Right ventricle myocardium inferior (tissue), 1 donor: ENCODE measurements at places on chromosomes 1 and 21. TPM values are rescaled to one million over a fixed set of nuclear protein-coding genes. Genes with fewer than 3 reads are reported as not detected.

Gene ZNF678
- 3.0 TPM for total RNA-seq

Gene GJB5
- not detected for total RNA-seq

Gene KLHL12
- total RNA-seq, result 19.3 TPM

Gene CREB3L4
- total RNA-seq, result 4.9 TPM

Gene ASH1L
- total RNA-seq, result 40.3 TPM

Gene DUSP10
- 3.2 TPM for total RNA-seq

Gene FAM177B
- not detected for total RNA-seq

Gene CYP4Z1
- 0.97 TPM for total RNA-seq

GRCh38 chr1:44405798-44406736 is 1.0 kb downstream of the RNF220 start:
- DNase-seq, result no peak

DNA sequence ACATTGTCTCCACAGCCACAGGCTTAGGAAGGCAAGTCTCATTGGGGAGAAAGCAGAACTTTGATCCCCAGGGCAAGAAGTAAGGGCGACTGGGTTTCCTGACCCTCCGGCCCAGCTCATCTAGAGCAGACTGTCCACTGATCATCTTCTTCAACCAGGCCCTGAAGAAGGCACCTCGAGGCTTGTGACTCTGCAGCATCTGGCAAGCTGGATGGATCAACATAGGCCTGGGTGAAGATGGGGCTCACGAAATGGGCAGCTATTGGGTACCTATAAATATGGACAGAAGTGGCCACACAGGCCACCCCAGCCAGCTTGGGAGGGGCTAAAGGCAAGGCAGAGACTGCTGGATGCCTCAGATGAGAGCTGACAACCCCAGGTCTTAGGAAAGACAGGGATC is 13.0 kb downstream of the TAL1 start:
- no peak for DNase-seq

DNA sequence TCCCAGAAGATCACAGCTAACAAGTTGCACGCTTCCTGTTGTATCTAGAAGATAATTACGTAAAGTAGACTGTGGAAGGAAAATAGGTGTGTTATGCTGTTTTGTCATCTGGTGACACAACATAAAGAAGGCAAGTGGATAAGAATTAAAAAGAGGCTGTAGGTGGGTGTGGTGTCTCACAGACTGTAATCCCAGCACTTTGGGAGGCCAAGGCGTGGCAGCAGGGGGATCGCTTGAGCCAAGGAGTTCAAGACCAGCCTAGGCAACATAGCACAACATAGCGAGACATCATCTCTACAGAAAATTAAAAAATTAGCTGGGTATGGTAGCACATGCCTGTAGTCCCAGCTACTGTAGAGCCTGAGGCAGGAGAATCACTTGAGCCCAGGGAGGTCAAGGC is 17.9 kb upstream of the ZNF281 start:
- DNase-seq, result no peak

- peak; percentile 11 for DNase-seq
Observed at GRCh38 chr1:16915627-16915973, 6.1 kb upstream of the CROCC start.

DNA sequence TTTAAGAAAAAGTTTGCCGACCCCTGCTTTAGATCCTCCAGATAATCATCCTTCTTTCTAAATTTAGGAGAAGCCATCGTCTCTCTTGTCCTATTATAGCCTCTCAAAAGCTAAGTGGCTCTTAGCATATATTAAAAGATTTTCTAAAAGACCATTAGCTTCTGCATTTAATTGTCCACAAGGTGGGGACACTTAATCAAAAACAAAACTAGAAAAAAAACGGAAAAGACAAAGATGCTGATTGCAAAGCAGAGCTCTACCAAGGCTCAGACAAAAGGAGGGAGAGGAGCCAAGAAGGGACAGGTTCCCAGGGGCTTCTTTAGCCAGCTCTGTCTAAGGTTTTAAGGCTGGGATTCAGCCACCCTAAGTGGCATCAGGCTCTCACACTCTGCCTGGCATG is 128.3 kb upstream of the HMGB4 start:
- no peak for DNase-seq

GRCh38 chr1:109484519-109484975 is 842 bp downstream of the ATXN7L2 start:
- no peak for DNase-seq

DNA sequence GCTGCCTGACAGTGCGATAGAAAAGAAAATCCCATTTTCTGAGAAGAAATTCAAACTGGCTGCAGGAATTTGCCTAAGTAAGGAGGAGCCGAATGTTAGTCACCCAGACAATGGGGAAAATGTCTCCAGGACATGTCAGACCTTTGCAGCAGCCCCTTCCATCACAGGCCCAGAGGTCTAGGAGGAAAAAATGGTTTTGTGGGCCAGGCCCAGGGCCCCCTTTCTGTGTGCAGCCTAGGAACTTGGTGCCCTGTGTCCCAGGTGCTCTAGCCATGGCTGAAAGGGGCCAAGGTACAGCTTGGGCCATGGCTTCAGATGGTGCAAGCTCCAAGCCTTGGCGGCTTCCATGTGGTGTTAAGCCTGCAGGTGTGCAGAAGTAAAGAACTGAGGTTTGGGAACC is 14.6 kb downstream of the ZBTB21 start:
- DNase-seq, result no peak

GRCh38 chr1:155698382-155699038 is 9.6 kb downstream of the DAP3 start:
- DNase-seq, result no peak

DNA sequence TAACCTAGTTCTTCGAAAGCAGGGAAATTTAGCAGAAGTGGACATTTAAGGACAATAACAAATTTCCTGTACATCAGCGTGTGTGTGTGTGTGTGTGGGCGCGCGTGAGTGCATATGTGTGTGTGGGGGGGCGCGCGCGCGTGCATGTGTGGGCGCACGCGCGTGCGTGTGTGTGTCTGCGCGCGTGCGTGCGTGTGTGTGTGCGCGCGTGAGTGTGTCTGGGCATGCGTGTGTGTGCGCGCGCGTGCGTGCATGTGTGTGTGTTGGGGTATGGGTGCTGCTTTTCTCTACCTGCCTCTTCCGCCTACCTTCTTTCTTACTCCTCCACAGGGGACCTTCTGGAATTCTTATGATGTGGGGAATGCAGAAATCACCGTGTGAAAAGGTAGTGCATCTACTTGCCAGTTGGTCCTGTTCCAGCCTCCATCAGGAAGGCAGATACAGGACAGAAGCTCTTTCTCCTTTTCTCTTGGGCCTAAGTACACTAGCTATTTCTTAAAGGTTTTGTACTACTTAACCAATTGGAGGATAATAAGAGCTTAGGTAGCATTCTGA is 165.4 kb upstream of the KCNK2 start:
- DNase-seq, result no peak

DNA sequence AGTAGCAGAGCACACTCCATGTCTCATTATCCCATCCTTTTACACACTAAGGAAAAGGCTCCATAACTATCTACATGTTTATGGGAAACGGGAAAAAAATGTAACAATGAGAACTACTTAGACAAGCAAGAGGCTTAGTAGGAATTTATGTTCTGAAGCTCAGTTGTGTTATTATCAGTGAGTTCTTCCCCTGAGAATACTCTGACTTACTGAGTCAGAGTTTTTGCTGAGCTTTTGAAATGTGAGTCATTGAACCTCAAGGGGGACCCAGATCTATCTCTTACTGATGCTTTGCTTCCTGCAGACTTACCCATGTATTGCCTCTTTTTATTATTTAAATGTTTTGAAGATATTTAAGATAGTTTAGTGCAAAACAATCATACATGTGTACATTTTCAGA is 20.1 kb downstream of the CFHR5 start:
- DNase-seq, result no peak

DNA sequence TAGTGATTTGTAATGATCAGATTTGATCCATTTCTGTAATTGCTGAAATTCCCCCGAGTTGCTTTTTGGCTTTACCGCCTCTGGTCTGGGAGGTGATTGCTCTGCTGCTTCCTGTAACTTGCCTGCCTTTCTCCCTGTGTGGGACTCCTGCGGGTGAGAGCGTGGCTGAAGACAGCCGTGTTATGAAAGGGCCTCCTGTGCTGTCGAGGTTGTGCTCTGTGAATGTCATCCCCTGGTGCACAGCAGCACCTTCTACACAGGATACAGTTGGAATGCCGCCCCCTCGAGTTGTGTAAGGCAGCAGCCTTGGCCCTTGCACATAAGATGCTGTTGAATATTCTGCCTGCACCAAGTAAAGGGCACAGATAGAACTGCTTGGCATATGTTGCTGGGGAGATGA is 5.9 kb downstream of the SOD1 start:
- no peak for DNase-seq

DNA sequence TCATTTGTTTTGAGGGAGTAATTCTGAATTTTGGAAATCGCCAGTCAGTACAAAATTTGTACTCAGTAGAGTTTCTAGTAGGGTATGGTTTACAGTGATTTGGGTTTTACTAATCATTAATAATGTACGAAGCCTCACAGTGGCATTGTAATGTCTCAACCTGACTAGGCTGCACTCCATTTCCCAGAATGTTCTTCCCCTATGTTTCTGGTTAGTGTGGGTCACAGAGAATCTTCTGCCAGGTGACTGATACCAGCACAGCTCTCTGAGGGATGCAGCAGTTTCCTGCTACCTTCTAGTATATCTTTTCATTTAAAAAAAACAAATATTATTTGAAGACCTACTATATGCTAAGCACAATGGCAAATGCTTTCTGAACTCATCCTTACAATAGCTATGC is 112.9 kb downstream of the PTPN14 start:
- no peak for DNase-seq

DNA sequence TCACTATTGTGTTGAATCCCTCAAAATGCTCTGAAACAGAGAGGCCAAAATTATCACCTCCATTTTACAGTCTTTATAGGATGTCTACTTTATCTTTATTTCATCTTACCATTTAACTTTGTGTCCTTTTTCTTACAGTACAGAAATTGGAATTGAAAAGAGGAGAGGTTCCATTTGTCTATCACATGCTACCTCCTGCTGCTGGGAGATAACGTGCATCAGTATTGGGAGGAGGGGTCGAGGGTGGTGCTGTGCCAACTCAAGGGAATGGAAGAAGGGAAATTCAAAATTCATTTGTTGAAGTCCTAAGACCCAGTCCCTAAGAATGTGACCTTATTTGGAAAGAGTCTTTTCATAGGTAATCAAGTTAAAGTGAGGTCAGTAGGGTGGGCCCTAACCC is 85.3 kb downstream of the HHIPL2 start:
- DNase-seq, result no peak

- no peak for DNase-seq
Observed at GRCh38 chr1:245356891-245357585, 202.3 kb downstream of the KIF26B start.

DNA sequence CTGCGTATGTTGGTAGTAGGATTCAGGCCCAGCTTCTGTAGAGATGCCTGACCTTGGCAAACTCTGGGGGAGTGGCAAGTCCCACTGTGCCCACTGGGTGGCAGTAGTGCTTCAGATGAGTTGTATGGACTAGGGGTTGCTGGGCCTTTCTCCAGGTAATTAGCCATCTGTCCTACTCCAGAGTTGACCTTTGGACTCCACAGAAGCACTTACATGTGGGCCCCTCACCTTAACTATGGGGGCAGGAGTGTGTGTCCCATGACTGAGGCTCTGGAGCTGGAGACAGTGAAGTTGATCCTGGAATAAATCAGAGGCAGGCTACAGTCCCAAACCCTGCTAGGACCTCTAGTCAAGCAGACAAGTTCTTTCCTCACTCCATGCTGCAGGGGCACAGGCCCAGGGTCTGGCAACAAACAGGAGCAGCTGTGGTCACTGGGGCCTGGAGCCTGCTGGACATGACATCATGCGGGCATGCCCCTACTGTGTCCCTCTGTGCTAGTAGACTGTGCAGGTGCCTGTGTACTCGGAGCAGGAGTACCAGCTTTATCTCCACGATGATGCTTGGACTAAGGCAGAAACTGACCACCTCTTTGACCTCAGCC is 4.6 kb downstream of the DMAP1 start:
- DNase-seq, result peak; percentile 82

GRCh38 chr1:205610901-205611466 is 20.8 kb downstream of the ELK4 start:
- DNase-seq, result no peak

GRCh38 chr1:185720633-185721272 is 13.4 kb upstream of the HMCN1 start:
- no peak for DNase-seq

DNA sequence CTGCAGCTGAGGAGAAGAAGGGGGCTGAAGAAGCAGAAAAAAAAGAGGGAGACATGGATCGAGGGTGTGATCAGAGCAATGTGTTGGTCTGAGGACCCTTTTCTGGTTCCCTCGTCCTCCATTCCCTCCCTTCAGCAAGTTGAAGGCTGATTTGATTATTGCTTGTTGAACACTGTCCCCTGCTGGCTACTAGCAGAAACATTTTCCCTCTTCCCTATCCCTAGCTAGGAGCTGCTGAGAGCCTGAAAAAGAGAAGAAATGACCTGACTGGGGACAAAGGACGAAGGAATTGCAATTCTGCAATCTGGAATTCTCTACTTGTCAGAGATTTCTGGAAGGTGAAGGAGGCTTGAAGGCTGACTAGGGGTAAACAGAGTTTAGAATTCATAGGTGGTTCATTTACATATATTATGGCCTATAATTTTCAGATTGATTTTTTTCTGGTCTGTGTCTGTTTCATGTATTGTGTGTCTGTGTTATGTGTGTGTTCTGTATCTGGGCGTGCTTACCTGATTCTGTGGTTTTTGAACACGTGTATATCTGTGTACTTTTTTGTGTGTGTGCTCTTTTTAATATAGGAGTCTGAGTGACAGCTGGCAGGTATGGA is 9.8 kb downstream of the NHLH1 start:
- no peak for DNase-seq

GRCh38 chr1:42146626-42147320 is 6.4 kb upstream of the GUCA2B start:
- DNase-seq, result no peak
